ENCODE measurements at places on chromosomes 4 and X.

DNA sequence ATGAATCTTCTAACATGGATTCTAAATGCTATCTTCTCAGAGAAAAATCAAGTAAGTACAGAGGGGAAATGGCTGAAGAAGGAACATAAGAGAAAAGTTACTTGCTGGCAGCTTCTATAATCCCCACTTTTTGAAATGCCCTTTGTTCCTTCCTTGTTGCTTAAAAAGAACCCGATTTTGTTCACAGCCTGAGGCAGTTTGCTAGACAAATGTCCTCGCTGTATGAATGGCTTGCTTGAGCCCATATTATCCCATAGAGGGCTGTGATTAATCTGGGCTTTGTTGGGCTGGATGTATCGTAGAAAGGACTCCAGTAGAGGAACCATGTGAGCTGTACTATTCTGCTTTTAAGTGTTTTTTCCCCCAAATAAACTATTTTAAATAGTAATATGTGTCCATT lies 134.3 kb upstream of the FGF13 start:
- no peak for DNase-seq

DNA sequence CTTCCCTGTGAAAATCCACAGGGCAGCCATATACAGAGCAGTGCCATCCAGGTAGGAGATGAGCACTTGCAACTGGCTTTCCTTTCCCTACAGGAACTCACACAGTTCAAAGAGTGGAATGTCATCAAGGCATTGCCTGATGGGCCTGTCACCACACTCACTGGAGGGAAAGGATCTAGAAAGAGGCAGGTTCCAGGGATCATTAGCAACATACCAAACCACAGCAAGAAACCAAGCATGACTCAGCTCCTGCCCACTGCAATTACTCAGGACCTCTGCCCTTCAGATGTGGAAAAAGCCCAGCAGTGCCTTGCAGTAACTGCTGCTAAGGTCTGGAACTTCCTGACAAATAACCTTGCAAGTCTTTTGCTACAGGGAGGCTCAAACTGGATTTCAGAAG lies 101.2 kb downstream of the ZNF674 start:
- no peak for DNase-seq

DNA sequence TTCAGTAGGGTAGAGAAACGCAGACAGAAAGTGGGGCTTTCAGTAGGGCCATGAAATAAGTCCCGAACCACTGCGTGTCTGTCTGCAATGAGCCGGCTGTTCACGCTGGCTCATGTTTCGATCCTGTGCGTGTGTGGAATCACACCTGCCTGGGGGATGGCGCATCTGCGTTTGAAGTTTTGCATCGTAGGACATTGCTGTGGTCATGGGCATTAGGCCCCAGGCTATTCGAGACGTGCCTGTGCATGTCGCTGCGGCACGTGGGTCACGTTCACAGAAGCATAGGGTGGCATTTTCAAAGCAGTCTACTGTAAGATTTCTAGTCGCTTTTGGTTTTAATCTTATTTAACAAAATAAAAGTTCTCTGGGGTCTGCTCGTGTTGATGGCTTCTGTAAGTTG lies 25.5 kb upstream of the HGFAC start:
- no peak for DNase-seq

DNA sequence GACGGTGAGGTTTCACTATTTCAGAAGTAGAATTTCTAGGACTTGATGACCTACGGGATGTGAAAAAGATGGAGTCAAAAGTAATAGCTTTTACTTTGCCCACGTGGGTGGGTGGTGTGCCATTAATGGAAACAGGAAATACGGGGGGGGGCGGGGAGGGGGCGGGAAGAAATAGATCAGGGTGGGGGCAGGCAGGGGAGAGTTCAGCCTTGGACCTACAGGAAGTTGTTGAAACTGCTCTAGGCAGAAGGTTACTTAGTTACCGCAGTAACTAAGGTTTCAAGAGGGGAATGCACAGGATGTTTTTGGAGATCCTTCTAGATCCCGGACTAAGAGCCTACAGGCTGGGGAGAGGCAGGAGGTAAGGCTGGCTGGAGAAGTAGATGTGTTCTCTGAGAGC lies 3.6 kb upstream of the FHL1 start:
- DNase-seq: no peak

- DNase-seq: no peak
Observed at GRCh38 chr4:176902710-176903323, 110.1 kb upstream of the VEGFC start.

GRCh38 chrX:6904156-6904555 lies 243.4 kb upstream of the STS start:
- no peak for DNase-seq
